ENCODE measurements at places on chromosomes 1 and 21.
A peak's percentile ranks its signal among the peaks of the same experiment; 100 is the strongest.

DNA sequence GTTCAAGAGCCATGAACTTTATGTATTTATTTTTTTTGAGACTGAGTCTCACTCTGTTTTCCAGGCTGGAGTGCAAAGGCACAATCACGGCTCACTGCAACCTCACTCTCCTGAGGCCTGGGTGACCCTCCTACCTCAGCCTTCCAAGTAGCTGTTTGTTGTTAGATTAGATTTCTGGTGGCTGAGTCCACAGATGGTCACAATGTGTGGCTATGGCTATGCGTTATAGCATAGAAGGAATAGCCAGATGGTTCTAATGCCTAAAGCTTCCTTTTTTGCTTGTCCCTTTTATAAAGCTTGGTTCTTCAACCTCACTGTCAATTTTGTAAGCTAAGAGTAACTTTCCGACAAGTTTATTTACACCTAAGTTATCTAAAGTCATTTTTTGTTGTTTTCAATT lies 62.3 kb upstream of the FMN2 start:
- DNase-seq = no peak

- DNase-seq = no peak
Observed at GRCh38 chr21:45721671-45722070, 78.1 kb downstream of the PCBP3 start.

DNA sequence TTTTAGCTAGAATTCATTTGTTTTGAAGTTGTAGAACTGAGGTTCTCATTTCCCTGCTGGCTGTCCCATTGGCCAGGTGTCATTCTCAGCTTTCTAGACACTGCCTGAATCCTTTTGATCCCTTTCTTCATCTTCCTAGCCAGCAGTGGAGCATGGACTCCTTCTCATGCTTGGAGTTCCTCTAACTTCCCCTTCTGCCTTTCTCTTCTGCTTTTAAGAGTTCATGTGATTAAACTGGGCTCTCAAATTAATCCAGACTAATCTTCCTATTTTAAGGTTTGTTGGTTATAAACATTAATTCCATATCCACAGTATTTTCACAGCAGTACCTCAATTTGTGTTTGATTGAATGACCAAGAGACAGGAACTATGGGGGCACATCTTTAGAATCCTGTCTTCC lies 52.3 kb downstream of the ADAMTS5 start:
- no peak for DNase-seq

- DNase-seq = no peak
Observed at GRCh38 chr1:153058826-153059784, 1.8 kb upstream of the SPRR2A start.

DNA sequence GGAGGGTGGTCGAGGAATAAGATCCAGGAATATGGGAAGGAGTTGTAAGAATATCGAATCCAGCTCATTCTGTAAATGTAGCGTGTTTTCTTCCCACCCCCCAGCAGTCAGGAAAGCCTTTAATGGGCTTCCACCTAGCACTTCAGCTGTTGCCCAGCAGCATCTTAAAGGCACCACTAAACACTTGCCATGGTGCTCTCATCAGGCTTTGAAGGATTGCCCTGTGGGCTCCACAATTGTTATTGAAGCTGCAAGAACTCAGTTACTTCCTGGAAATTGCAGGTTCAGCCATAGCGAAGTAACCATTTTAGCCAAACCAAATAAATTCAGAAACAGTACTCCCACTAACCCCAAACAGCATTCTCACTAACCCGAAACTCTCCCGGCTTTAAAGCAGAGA lies 511.2 kb downstream of the PLPP3 start:
- no peak for DNase-seq

- no peak for DNase-seq
Observed at GRCh38 chr1:5750186-5751162, 241.8 kb downstream of the NPHP4 start.

DNA sequence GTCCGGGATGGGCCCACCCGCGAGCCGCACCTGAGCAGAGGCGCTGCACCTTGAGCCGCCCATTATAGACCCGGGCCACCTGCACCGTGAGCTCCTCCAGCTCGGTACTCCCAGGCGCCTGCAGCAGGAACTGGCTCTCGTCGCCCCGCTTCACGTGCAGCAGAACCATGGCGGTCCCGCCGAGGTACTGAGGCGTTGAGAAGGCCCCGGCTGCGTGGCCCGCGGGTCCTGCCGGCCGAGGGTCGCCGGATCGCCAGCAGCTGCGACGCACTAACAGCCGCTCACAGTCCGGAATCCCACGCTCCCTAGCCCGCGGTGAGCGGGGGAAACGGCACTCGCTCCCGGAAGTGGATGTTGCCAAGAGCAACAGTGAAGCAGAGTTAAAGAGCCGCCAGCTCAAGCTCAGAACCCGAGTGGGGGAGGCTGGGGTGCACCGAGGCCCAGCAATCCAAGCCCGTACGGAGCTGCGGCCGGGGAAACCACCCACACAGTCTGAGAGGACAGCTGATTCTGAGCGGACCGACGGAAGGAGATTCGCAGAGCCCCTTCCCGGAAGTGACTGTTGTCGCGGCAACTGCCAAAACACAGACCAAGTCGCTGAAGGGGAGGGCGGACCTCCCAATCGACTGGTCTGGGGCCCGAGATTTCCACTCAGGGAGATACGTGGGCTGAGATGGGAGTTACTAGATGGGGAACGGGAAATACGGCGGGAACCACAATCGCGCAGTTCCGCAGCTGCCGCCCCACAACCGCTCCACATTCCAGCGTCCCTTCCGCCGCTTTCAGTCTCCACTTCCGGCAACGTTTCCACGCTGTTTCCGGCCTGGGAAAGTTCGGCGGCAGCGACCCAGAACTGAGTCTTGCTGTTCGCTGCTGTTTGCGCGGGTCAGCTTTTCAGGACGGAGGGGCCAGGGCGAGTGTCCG lies at the start of gene CFAP298:
Gene CFAP298 (minus strand): TSS at position 303 of the 924 bp plus-strand sequence. CDS start 134 bp downstream, at position 169.
- DNase-seq = peak; percentile 66

DNA sequence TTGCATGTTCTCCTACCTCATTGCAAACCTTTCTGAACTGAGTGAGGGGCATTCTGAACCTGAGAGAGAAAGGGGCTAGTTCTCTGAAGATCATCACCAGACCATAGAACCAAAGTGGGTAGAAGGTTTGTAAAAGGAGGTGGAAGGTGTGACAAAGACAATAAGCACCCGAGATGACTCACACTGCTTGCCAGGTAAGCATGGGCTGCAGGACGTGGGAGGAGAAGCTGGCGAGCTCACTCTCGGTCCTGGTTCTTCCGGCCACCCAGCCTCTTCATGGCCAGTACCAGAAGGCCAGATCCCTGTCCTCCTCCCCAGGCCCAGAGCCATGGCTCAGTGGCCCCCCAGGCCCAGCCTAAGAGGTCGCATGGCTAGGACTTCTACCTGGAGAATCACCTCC lies 128.3 kb downstream of the TMEM53 start:
- DNase-seq = no peak

DNA sequence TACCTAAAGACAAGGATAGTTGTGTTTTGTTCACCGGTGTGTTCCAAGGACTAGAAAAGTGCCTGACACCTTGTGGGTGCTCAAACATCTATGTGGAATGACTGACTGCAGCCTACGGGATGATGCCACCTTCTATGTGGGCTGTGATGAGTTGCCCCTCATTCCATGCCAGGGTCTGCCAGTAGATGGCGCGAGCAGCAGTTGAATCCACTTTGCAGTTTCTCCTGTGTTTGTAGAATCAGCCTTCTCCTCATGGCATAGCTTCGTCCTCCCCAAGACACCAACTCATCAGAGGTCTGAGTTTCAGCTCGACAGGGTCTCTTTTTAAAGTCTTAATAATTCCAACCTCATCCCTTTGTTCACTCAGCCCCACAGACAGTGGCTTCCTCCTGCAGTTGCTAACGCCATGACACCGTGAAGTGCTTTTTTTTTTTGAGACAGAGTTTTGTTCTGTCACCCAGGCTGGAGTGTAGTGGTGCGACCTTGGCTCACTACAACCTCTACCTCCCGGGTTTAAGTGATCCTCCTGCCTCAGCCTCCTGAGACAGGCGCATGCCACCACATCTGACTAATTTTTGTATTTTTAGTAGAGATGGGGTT lies 133.7 kb downstream of the CAPN8 start:
- peak; percentile 14 for DNase-seq

GRCh38 chr1:110237386-110238152 lies 27.5 kb downstream of the KCNC4 start:
- DNase-seq = no peak

- DNase-seq = no peak
Observed at GRCh38 chr1:7186382-7187111, 401.3 kb downstream of the CAMTA1 start.

DNA sequence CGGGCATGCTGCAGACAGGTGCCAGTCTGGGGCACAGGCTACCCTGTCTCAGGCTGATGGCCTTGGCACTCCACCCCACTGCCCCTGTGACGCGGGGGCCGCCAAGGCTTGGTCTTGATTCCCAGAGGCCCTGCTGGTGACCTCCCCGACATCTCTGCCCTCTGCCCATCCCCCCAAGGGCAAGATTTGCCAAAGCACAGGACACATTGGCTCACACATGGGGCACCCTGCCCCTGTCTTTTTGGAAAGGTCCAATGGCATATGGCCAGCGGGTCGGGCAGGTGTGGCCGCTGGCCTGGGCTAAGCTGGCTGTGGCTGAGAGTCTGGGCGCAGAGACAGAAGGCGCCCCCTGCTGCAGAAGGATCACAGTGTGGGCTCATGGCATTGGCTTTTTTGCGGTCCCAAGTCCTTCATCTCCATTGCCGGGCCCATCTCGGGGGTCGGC lies 4.6 kb downstream of the MIB2 start:
- DNase-seq = no peak

DNA sequence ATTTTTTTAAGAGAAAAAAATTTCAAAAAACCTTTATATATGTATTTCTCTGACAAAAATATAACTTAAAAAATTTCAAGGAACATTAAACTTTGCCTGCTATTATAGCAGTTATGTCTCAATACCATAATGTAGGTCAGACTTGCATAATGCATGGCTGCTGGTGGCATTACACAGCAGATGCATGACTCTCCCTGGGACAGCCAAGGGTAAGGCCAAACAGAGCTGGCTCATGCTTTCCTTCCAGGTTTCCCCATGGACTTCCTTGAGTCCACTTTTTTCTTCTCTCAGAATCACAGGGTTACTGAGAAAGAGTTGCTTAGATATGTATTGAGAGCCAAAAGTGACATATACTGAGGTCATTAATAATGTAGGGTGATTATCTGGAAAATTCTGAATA lies 43.7 kb downstream of the RHOU start:
- DNase-seq = no peak

DNA sequence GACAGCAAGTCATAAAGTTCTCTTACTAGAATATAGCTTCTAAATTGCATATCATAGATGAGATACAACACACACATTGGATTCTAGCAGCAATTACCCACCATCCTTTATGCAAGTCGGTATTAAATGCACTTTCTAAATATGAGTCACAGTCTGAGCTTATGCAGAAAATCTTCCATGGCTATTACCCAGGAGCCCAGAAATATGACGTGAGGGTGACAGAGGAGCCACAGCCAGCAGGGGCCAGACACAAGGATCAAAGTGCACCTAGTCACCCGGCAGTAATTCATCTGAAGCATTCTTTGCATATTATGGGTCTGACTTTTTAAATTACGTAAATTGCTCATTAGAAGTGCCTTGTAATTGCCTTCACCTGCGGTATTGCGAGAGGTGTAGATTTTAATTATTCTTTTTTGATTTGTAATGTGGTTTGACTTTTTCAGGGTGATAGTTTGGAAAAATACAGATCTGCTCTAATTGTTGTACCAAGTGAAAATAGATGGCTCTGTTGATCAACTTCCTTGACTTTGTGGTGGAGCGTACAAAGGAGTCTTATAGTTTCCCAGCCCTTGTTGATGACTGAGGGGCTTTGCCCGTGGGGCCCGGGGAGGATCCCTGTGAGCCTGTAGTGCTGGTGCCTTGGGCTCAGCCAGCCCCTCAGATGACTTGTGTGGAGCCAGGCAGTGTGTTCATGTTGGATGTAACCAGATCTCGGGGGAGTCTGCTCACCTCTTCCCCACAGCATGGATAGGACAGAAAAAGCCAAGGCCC lies 470.0 kb upstream of the VAMP3 start:
- no peak for DNase-seq

DNA sequence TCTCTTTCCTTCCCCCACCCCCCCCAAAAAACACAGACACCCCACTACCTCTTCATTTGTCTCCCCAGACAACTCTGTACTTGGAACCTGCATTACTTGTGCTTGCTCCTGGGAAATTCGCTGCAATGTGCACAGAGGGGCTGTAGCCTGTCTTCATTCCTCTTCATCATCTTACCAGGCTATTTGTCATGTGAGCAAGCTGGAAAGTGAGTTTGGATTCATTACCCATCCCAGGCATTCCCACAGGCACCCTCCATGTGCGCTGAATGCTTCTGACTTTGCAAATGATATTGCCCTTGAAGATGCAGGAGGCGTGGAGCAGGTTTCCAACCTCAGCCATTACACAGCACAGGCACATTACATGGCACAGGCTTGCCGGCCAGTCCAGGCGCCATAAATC lies 494.9 kb downstream of the KIF26B start:
- no peak for DNase-seq

DNA sequence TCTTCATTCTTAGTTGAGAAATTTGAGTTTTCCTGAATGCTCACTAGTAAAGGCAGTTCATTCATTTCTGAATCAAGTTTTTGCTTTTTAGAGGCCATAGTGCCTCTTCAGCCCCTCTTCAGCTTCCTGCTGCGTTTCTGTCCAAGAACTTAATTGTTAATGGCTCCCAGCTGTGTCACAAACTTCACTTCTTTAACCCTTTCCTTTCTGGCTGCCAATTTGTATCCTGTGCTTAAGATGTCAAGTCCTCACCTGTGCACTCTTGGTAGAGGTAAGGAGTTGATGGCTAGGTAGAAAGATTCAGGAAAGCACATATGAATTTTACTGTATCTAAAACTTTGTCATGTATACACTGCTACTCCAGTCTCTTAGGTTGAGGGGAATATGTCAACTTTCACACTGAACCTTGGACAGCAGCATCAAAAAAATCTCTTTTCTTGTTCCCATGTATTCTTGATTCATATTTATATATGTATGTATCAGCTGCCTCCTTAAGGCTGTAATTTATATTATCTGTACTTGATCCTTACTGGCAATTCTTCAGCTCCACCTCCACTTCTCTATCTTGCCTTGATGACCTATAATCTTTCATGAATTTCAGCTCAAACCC lies 612.8 kb downstream of the LMO4 start:
- no peak for DNase-seq

GRCh38 chr1:2973601-2974593 lies 47.4 kb upstream of the ACTRT2 start:
- no peak for DNase-seq

GRCh38 chr1:229131243-229132105 lies 139.4 kb upstream of the RAB4A start:
- no peak for DNase-seq

- no peak for DNase-seq
Observed at GRCh38 chr21:28215214-28215954, 777.3 kb downstream of the LTN1 start.

GRCh38 chr1:220921971-220922635 lies 42.9 kb downstream of the HLX start:
- DNase-seq = no peak

DNA sequence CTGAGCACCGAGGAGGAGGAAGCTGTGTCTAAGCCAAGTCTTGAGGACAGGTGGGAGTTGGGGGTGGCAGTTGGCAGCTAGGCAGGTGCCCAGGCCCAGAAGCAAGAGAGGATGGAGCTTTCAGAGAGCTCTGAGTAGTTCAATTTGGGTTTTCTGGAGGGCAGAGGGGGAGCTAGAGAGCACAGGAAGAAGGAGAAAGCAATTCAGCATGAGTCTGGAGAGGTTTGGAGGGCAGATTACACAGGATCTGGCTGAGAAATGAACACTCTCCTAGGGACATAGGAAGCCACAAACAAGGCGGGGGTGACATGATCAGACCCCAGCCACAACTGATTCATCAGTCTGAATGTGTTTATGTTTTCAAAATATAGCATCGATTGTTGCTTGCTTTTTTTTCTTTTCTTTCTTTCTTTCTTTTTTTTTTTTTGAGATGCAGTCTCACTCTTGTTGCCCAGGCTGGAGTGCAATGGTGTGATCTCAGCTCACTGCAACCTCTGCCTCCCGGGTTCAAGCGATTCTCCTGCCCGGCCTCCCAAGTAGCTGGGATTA lies 23.8 kb downstream of the PTPRF start:
- DNase-seq = no peak
